Occipital lobe (tissue), 3 donors: ENCODE measurements at places on chromosomes 6 and 20. TPM values are rescaled to one million over a fixed set of nuclear protein-coding genes. Genes with fewer than 3 reads are reported as not detected.

- no peak for DNase-seq
These were observed 59.1 kb upstream of the TMEM244 start for GRCh38 chr6:129920103-129920798.

- no peak for DNase-seq
These were observed 29.7 kb downstream of the GINS1 start for GRCh38 chr20:25437153-25437581.

GRCh38 chr6:104828478-104828877 lies 31.2 kb downstream of the HACE1 start:
- no peak for DNase-seq

DNA sequence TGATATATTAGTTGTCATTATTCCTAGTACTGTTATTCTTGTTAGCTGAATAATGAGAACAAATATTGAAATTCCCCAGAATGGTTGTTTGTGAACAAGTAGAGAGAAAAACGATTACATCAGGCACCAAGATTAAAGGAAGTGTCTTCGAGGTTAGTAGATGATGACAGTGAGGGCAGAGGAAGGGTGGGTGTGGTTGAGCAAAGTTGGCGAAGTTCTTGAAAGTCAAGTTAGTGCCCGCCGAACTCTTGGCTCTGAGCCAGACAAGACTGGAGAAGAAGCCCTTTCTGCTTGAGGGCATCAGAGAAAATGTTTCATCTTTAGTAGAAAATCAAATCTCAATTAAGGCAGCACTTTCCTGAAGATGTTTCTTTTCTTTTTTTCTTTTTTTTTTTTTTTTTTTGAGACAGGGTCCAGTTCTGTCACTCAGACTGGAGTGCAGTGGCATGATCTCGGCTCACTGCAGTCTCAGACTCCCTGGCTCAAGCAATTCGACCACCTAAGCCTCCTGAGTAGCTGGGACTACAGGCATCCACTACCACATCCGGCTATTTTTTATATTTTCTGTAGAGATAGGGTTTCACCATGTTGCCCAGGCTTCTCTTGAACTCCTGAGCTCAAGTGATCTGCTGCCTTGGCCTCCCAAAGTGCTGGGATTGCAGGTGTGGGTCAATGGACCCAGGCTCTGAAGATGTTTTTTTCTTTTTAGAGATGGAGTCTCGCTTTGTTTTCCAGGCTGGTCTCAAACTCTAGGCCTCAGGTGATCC lies 77.1 kb downstream of the SGK1 start:
- DNase-seq, result no peak

GRCh38 chr6:138815221-138815620 lies 19.3 kb downstream of the ECT2L start:
- no peak for DNase-seq

GRCh38 chr6:98842342-98843180 lies 8.2 kb downstream of the POU3F2 start:
- DNase-seq, result no peak

- DNase-seq, result no peak
These were observed 69.4 kb upstream of the RNF24 start for GRCh38 chr20:4084721-4085120.

DNA sequence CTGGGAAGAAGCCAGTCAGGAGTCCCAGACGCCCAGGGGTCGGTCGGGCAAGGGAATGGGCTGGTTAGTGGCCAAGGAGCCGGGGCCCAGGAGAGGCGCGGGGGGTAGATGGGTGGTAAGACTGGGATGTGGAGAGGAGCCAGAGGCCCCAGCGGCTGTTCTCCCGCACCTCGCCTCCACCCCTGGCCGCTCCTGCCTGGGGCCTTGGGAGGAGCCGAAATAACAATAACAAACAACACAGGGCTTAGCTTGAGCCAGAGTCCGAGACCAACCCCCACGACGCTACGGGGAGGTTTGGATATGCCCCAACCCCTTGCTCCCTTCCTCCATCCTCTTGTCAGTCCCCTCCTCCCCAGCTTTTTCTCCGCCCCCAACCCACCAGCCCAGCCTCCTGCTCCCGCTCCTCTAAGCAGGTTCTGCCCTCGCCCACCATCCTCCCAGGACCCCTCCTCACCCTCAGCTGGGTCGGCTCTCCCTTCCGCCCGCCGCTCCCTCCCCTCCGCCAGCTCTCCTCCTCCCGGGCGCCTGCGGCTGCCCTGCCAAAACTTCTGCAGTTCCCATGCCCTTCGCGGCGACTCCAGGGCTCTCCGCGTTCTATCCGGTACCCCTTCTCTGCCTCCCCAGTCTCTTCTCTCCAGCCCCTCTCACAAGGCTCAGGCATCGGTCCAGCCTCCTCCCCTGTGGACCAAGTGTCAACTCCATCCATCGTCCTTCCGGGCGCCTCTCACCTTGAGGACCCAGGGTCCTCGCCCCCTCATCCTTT lies 1.1 kb downstream of the RNF39 start:
- DNase-seq, result no peak

DNA sequence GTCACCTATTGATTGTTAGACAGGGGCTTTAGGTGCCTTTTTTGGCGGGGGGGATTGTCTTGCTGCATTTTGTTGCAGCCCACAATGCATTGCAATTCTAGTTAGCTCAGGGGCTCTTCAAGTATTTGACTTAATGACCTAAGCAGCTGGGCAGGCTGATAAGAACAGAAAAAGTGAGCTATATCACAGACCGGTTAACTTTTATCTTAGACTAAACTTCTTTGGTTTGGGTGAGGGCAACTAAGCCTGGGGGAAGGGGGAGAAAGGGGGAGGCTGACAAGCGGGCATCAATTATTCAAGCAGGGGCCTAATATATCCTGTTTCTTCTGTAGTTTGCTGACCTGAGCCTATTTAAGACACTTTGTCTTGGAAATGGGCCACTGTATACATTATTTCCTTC lies 66.0 kb upstream of the GPR6 start:
- DNase-seq, result no peak

DDAH2 gene
- 117 TPM for total RNA-seq

OPN5 gene
- total RNA-seq, result not detected

SNPH gene
- total RNA-seq, result 23.4 TPM
